ENCODE measurements at places on chromosomes 6 and 20.

GRCh38 chr6:52571099-52571755 lies 5.6 kb downstream of the TRAM2 start:
- DNase-seq = peak; percentile 57

GRCh38 chr6:2715737-2716136 lies 35.0 kb downstream of the MYLK4 start:
- DNase-seq = no peak

- no peak for DNase-seq
Measured at GRCh38 chr20:9329355-9330101, 184.9 kb upstream of the LAMP5 start.

- no peak for DNase-seq
Measured at GRCh38 chr6:25250878-25251277, 28.3 kb upstream of the CARMIL1 start.

- no peak for DNase-seq
Measured at GRCh38 chr6:128572294-128572693, 51.9 kb upstream of the PTPRK start.

GRCh38 chr20:18440403-18440802 lies 26.4 kb downstream of the DZANK1 start:
- no peak for DNase-seq

- DNase-seq = peak; percentile 69
Measured at GRCh38 chr6:45445749-45446549, 68.2 kb upstream of the SUPT3H start.

- no peak for DNase-seq
Measured at GRCh38 chr6:110448846-110449540, 27.4 kb downstream of the SLC22A16 start.

DNA sequence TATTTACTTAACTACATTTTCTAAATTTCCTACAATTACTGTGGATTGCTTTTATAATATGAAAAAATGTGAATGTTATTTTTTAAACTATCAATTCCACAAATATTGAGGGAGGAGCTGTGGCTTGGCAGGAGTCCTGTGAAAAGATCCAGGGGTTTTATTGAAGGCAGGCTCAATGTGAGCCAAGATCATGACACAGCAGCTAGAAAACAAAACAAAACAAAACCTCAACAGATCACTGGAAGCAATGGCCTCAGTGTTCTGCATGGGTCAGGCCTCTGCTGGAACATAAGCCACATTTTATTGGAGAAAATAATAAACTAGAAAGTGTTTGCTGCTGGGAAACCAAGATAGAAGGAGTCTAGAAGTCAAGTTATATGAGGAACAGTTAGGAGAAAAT lies 19.4 kb upstream of the RCAN2 start:
- peak; percentile 52 for DNase-seq

- no peak for DNase-seq
Measured at GRCh38 chr6:169786349-169786748, 34.9 kb downstream of the ERMARD start.

DNA sequence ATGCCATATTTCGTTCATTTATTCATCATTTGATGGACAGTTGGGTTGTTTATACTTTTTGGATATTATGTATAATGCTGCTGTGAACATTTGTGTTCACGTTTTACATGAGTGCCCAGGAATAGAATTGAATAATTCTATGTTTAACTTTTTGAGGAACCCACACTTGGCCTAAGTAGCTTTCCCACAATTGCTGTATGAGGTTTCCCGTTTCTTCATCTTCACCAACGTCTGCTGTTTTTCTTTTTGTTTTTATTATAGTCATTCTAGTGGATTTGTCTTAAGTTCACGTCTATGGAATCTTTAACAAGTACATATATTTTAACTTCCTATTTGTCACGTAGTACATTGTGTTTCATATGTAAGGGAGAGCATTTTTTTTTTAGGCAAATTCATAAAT lies 110.3 kb downstream of the JARID2 start:
- no peak for DNase-seq
